ENCODE measurements at places on chromosomes 7 and 10.

GRCh38 chr7:140232957-140233917 is 56.5 kb upstream of the KDM7A start:
- DNase-seq: no peak

DNA sequence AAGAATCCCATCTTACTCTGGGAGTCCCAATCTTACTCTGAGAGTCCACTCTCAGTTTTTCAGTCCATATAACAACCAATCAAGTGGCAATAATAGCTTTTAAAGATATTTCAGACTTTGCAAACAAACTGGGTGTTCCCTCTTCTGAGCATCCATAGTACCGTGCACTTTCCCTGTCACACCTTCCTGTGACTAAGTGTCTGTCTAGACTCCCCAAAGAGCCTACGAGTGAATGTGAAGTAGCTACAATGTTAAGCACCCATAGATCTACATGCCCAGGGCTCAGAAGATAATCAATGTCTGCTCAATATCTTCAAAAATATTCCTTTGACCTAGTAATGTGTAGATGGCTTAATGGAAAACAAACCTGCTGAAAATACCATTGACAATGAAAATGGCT is 95.6 kb upstream of the ASAH2 start:
- DNase-seq: no peak

DNA sequence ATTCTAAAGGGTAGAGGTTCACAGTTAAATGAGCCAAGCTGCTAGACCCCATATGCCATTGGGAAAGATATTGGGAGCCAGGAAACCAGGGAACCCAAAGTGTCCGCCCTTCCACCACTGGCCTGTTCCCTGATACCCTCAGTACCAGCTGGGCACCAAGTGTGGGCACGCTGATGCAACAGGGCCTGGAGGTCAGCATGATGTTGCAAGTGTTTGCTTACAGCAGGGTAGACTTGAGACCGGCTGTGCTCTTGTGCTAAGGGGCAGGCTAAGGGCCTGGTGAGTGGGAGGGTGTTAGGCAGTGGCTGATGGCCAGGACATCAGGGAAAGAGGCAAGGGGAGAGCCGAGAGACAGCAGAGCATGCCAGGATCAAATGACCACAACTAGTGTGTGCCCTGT is 21.0 kb upstream of the MYL7 start:
- no peak for DNase-seq

DNA sequence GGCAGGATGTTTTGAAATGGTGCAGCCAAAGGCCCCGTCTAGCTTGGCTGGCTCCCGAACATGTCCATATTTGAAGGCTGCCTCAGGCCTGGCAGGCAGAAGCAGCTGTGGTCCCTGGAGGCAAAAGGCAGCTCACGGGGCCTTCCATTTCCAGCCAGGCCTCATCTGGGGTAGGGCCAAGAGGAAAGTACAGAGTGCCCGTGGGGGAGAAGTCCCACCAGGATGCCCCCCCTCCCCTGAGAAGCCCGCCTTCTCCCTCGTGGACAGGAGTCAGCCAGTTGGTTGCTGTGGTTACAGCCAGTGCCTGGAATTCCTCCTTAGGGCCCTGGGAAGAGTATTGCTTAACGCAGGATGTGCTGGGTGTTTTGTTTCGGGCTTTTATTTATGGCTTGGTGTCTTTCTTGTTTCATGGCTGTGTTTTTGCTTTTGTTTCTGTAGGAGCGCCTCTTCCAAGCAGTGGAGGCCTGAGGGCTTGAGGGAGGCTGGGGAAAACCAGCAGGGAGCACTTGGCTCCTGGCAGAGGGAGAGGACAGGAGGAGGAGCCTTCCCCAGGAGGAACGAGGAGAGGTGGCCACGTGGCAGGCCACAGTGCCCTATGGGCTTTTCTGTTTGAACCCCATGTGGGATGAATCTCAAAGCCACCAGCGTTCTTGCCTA is 45.4 kb downstream of the CHST3 start:
- no peak for DNase-seq

DNA sequence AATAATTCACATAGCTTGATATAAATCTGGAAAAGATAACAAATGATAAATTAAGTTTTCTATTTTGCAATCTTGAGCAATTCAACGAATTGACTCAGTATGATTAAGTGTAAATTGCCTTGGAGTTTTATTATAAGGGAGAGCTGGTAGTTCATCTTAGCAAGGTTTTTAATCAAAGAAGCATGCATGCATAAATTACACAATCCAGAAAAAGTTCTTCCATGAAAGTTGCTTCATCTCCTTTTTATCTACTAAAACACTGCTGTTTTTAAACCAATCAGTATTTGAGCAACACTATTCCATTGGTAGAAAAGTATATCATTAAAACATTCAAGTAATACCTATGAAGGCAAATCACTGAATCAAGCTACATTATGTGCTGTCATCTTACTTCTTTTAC is 47.6 kb downstream of the POT1 start:
- DNase-seq: no peak

DNA sequence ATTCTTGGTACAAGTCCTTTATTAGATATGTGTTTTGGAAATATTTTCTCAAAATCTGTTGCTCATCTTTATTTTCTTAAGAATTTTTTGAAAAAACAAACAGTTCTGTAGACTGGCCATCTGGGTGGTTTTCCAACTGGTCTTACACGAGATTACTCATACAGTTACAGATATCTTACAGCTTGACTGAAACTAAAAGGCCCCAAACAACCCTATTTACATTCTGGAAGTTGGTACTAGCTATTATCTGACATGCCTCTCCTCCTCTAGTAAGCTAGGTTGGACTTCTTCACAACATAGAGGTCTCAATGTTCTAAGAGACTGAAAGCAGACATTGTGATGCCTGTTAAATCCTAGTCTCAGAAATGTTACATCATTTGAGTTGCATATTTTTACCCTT is 52.0 kb downstream of the ZNF22 start:
- DNase-seq: no peak

DNA sequence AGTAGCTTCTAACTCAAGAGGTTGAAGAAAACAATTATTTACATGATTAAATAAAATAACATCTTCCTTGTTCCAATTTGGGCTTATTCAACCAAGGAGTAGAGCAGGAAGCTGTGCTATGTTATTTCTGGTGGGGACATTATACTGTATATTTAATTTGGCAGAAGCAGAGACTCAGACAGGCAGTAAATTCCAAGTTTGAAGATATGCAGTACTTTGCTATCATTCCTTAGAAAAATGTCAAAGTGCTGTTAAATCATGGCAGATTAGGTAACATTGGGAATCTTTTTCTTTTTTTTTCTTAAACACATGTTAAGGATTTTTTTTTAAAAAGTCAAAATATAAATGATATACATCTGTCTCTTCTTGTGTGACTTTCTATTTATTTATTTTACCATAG is 190.1 kb downstream of the SUGCT start:
- DNase-seq: no peak
